OCI-LY7 (cell line): ENCODE measurements at places on chromosomes 7 and 10. TPM values are rescaled to one million over a fixed set of nuclear protein-coding genes. Genes with fewer than 3 reads are reported as not detected.

RAPGEF5 gene
- total RNA-seq = 115 and 120 TPM in 2 replicates

GRCh38 chr10:20181434-20181833, 365.2 kb downstream of the PLXDC2 start:
- no peak for DNase-seq

METTL27 gene
- 2.1 and 2.3 TPM in 2 replicates for total RNA-seq

GRCh38 chr10:119516381-119517234, 25.9 kb downstream of the RGS10 start:
- DNase-seq = peak; percentile 80

- no peak for DNase-seq
Observed at GRCh38 chr7:111492234-111492633, 70.1 kb downstream of the IMMP2L start.

- no peak for DNase-seq
Observed at GRCh38 chr7:19011212-19011611, 106.2 kb downstream of the TWIST1 start.

HABP2 gene
- not detected in 2 replicates for total RNA-seq

ASAH2B gene
- 0.34 and 0.35 TPM in 2 replicates for total RNA-seq

GRCh38 chr7:158546626-158547025, 41.0 kb downstream of the PTPRN2 start:
- DNase-seq = no peak

SEMA3A gene
- total RNA-seq = not detected in 2 replicates

- no peak for DNase-seq
Observed at GRCh38 chr7:231030-231857, 38.9 kb downstream of the FAM20C start.

DNA sequence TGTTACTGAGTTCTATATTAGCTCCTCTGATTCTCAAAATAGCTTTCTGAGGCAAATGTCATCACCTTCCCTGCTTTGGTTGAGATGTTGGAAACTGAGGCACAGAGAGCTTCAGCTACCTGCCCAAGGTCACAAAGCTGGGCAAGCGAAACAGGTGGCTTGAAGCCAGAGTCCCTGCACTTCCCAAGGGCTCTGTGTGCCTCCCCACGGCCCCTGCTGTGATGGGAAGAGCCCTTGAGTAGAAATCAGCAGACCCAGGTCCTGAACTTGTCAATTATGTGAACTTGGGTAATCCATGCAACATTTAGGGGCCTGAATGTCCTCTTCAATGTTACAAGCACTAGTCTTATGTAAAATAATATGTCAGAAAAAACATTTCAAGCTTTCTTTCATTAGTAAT, 327.3 kb upstream of the PODXL start:
- DNase-seq = no peak

- DNase-seq = no peak
Observed at GRCh38 chr7:5387711-5388245, 35.9 kb downstream of the TNRC18 start.
